Activated CD4-positive, alpha-beta T cell treated with anti-CD3 and anti-CD28 coated beads for 48 hours (primary cell): ENCODE measurements at places on chromosomes 3 and 15.

GRCh38 chr15:78873793-78874765 is 1.4 kb downstream of the MORF4L1 start:
- DNase-seq, result peak; percentile 50

- DNase-seq, result no peak
Observed at GRCh38 chr15:63904042-63904441, 70.3 kb upstream of the HERC1 start.

DNA sequence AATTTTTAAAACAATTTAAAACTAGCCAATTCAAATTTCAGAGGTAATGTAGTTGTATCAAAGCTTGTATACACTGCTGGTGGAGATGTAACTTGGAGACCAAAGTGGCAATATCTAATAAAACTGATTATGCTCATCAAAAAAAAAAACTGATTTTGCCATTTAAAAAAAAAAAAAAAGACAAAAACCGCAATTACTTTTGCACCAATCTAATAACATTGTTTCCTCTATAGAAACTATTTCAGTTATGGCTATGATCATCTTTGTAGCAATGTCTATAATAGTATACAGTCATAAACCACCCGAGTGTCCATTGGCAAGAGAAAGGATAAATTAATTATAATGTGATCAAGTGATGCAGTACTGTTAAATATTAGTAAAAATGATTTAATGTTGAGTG is 149.3 kb upstream of the SEMA6D start:
- no peak for DNase-seq

DNA sequence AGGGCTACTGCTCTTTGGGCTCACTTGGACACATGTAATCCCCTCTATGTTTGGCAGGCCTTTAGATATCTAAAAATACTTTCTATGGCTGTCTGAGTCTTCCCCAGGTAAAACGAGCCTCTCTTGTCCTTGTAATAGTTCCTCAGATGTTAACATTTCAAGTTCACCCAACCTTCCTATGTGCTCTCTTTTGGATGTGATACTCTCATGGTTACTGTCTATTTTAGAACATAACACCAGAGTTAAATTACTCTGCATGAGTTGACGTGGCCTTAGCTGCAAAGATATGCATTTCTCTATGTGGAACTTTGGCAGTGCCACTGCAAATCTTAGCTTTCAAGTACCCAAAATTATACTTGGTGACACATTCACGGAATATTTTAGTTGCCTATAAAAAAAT is 31.9 kb upstream of the CSPG5 start:
- DNase-seq, result no peak

DNA sequence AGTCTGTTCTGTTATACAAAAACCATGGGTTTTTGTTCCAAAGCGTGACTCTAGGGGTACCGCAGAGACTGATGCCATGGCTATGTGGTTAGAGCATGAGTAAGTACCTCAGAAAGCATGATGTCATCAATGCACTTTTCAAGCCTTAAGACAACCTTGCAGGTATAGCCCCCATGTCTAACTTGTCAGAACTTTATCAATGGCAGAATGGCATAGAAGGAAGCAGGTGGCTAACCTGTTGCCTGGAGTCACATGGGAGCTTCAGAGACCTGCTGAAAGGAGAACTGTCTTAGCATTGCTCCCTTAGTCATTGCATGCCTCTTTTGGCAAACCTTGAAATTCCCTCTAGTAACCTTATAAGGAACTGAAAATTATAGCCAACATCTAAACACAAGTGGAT is 52.5 kb downstream of the EOMES start:
- peak; percentile 11 for DNase-seq

DNA sequence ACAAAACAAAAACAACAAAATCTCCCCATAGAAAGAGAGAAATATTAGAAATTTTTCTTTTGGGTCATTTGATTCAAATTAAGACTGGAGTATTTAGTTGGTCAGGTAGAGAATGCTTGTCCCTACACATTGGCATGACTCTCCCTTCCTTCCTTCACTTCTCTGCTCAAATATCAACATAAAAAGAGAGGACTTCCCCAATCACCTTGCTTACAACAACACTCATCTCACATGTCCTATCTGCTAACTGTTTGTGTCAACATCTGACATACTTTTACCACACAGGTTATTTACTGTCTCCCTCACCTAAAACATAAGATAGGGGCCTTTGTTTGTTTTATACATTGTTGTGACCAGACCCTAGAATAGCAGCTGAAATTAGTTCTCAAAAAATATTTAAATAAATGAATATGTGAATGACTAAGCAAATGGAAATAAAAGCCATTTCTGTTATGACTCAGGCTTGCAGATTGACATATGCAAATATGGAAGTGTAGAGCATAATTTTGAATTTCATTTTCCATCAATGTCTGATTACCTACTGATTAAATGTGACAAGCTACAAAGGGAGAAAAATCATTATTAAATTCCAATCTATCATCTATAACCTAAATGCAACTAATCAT is 304.8 kb downstream of the CTNNB1 start:
- no peak for DNase-seq

DNA sequence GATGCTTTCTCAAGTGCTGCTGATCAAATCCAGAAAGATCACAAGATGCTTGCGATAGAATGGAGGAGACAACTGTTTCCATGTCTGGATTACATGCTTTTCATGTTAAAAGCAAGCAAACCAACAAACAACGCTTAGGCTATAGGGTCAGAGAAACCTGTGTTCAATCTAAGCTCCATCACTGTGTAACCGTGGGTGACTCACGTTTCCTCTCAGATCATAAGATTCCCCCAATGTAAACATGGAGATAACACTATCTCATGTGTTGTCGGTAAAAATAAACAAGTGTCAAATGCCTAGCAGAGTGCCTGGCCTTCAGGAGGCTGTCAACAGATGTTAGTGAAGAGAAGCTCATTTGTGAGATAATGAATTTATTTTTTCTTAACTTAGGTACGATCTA is 907.8 kb downstream of the NTRK3 start:
- no peak for DNase-seq

DNA sequence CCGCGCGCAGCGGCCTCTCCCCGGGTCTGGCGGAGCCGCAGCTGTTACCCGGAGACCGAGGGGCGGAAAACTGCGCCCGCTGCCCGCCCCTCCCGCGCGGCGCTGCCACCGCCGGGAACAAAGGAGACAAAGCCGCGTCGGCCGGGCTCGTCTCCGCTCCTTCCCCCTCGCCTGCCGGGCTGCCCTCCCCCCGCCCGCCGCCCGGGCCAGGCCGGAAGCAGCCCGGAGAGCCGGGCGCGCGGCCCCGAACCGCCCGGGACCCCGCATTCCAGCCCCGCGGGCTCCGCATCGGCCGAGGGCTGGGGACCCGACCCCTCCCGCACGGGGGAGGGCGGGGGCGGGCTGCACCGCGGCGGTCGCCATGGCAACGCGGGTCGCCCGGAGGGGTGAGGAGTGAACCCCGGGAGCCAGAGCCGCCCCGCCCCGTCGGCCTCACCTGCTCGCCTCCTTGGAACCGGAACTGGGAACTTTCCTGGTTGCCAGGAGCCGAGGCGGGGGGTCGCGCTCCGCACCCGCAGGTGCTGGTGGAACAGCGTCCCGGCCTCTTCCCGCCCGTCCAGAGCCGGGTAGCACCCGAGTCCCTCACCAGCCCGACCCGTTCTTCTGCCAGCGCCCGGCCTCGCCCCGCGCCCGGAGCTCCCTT is 448 bp downstream of the PLXNB1 start:
- DNase-seq, result peak; percentile 56

DNA sequence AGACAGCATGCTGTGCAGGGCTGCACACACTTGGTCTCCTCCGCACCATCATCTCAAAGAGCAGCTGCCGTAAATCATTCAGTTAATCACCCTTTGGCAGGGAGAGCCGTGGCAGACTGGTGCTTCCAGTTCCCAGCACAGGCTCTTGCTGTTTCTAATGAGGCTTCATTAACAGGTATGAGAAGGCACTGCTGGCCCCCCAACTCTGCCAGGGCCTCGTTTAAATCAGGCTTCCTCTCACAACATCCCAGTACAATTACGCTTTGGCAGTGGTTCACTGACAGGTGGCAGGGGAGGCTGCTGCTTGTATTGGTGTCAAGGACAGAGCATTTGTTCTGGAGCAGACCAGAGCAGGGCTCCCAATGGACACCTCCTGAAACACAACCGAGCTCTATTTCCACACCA is 77.1 kb downstream of the BFSP2 start:
- no peak for DNase-seq

DNA sequence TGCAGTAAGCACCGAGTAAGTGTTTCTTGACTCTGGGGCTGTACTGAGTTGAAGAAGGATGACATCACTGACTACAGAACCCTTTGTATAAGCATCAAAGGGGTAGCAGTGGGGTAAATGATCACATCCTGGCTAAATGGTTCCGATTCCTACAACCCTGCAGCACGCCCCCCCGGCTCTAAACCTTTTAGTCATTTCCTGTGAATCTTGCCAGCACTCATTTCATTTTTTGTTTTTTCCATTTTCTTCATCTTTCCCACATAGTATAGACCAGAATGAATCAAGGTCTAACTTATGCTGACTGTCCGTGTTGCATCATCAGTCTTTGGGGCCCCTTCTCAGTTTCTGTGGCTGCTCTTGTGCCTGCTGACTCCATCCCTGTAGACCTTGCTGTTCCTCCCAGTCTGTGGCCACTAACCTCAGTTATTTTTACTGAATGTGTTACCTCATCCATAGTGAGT is 383.1 kb upstream of the TPRG1 start:
- peak; percentile 86 for DNase-seq

GRCh38 chr15:74725845-74726773 is 781 bp upstream of the CYP1A1 start:
- peak; percentile 66 for DNase-seq

DNA sequence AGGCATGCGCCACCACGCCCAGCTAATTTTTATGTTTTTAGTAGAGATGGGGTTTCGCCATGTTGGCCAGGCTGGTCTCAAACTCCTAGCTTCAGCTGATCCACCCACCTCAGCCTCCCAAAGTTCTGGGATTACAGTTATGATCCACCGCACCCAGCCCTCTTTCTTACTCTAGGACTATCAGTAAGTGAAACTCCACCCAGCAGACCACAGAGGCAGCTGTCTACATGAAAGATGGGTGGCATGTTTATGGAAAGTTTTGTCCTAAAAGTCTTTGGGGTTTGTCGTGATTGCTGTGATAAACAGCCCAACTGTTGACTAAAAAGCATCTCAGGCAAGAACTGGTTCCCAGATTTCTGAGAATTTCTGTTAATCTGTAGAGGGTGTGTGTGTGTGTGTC is 10.9 kb downstream of the ARL6IP5 start:
- peak; percentile 46 for DNase-seq

DNA sequence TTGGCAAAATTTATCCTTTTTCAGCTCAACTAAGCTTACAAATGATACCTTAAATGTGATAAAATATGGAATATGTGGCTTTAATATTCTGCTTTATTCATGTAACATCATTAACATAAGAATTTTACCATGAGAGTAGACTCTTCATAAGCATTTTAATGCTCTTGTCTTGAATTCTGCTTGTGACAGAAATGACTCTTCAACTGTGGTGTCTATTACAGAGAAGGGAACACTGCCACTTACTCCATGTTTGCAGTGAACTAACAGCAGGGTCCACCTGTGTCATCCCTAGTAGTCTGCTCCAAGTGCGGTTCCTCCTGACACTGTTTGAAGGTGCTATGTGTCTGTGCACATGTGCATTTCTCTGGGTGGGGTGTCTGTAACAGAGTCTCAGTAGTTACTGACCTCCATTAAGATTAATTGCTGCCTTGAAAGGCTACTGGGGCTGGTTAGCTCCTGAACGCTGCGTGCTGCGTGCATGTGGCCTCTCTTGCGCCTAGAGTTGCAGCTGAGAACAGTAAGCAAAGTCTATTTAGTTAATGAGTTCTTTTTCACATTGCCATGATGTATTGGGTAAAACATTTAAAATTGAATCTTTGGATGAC is 8.3 kb downstream of the LSM3 start:
- DNase-seq, result no peak

DNA sequence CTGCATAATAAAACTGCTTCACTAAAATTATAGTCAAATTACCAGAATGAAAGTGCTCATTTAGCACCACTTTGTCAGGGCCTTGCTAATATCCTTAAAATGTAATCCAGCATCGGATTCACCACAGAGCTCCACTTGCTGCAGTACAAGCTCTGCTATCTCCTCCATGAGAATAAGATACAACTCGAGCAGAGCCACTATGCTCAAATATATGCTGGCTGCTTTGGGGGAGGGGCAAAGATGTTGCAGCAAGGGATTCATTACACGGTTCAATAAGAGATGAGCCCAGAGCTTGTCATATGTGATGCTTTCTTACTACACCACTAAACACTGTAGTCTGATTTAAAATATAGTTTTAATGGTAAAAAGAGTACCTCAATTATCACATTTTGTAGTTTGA is 72.2 kb downstream of the DLG1 start:
- no peak for DNase-seq

- peak; percentile 18 for DNase-seq
Observed at GRCh38 chr3:115792206-115792955, 169.1 kb downstream of the GAP43 start.
